Stimulated activated CD4-positive, alpha-beta T cell treated with anti-CD3 and anti-CD28 coated beads, Interleukin-12 subunit alpha, Interleukin-12 subunit beta, amount 100 ng/mL, for 24 hours (primary cell): ENCODE measurements at places on chromosomes 12 and 14.

DNA sequence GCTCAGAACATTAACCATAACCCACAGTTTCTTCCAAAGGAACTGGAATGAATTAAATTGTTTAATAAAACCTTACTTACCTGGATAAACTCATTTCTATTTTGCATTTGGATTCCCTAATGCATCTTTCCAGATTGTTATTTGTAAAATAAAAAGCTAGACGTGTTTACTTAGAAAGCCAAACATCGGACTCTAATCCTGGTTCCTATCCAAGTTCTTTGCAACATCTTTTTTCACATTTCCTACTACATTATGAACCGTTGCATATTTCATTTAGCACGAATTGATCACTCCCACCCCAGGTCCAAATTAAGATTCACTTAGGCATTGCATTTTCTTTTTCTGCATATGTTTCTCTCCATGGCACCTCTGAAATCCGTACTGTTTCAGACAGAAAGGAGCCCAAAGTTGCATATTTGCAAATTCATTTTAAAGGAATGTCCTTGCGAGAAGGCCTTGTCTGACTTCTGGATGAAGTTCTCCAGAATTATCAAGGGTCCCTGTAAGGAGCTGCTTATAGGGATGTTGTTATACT, 164.4 kb upstream of the GSC start:
- no peak for DNase-seq

DNA sequence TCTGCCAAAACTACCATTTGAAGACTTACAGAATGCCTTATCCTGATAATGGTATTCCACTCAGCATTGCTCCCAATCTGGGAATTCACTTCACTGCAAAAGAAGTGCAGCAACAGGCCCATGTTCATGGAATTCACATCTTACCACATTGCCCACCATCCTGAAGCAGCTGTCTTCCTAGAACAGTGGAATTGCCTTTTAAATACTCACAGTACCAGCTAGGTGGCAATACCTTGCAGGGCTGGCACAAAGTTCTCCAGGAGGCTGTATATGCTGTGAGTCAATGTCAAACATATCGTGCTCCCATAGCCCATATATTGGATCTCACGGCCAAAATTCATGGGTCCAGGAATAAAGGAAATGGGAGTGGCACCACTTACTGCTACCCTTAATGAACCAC, 83.8 kb upstream of the PLEKHG7 start:
- DNase-seq, result no peak

DNA sequence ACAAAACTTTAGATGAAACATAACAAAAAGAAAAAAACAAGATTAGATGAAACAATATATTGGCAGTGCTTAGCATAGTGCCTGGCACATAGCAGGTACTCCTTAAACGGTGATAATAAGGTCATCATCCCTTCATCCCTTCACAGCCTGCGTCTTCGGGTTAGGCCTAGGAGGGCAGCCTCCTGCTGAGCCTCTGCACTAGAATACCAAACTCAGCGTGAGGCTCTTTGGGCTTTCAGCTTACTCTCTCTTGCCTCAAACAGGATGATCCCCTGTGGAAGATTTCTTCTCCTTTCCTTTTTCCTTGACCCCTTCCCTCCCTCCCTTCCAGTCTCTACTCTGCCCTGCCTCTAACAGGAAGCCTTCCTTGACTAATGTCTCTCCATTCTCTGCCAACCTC, 14.4 kb upstream of the FIGNL2 start:
- DNase-seq, result no peak

DNA sequence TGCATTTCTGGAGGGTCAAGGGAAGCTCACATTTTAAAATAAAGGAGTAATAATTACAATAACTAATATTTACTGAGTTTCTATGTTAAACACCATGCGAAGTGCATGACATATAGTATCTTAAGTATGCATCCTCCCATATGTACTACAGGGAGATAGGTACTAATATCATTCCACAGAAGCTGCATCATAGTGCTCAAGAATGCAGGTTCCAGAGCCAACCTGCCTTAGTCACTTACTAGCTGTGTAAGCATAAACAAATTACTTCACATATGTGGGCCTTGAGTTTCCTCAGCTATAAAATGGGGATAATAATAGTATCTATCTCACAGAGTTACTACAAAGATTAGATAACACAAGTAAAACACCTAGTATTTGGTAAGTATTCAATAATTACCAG, 18.3 kb downstream of the ARMH4 start:
- no peak for DNase-seq

GRCh38 chr12:65867394-65867793, 43.1 kb downstream of the HMGA2 start:
- no peak for DNase-seq

DNA sequence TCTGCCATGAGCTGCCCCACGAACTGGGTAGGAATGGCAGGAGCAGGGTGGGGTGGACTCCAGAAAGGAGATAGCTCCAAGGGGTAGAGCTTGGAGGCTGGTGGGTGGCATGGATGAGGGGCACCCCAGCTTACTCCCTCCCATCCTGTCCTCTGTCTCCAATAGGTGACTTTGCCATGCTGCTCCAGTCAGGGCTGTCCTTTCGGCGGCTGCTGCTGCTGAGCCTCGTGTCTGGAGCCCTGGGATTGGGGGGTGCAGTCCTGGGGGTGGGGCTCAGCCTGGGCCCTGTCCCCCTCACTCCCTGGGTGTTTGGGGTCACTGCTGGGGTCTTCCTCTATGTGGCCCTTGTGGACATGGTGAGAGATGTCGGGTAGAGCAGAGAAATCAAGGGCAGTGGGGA, 7.1 kb downstream of the SLC39A5 start:
- DNase-seq, result no peak

DNA sequence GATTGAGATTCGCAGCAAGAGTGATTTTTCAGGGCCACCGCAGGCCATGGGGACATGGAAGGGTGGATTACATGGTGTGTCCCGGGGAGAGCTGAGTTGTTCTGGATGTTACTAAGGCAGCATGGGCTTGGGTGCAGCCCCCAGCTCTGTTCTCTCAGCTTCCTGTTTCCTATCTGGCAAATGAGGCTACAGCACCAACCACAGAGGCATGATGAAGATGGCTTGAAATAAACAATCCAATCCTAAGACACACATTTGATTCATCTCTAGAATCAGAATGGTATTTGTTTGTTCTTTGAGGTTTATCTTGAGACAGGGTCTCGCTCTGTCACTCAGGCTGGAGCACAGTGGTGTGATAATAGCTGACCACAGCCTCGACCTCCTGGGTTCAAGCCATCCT, 21.6 kb downstream of the GLTP start:
- no peak for DNase-seq

- no peak for DNase-seq
Observed at GRCh38 chr12:71536279-71536938, 96.8 kb downstream of the LGR5 start.

- no peak for DNase-seq
Observed at GRCh38 chr14:99569725-99570543, 34.1 kb downstream of the CCDC85C start.

DNA sequence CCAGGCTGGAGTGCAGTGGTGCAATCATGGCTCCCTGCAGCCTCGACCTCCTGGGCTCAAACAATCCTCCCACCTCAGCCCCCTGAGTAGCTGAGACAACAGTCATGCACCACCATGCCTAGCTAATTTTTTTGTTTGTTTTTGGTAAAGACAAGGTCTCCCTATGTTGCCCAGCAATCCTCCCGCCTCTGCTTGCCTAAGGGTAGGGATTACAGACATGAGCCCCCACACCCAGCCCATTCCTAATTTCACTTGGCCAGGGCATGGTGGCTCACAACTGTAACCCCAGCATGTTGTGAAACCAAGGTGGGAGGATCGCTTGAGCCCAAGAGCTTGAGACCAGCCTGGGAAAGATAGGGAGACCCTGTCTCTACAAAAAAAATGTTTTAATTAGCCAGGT, 9.1 kb downstream of the DAD1 start:
- no peak for DNase-seq

- peak; percentile 45 for DNase-seq
Observed at GRCh38 chr12:53938326-53939140, at the start of gene HOXC13. HOXC13 (plus strand) TSS chr12:53938831; CDS start chr12:53938907, 76 bp downstream.

- DNase-seq, result no peak
Observed at GRCh38 chr14:68944162-68944561, 34.9 kb downstream of the ACTN1 start.

DNA sequence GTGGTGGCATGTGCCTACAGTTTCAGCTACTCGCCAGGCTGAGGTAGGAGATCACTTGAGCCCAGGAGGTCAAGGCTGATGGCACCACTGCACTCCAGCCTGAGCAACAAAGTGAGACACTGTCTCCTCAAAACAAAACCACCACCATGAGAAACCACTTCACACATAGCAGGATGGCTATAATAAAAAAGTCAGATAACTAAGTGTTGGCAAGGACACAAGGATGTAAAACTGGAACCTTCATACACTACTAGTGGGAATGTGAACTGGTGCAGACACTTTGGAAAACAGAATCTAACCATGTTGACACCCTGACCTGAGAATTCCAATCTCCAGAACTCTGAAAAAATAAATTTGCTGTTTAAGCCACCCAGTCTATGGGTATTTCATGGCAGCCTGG, 67.7 kb downstream of the ACADS start:
- DNase-seq, result no peak

- no peak for DNase-seq
Observed at GRCh38 chr12:126362493-126362892, 1297.3 kb downstream of the AACS start.

GRCh38 chr12:47757840-47758583, 668 bp downstream of the RAPGEF3 start:
- no peak for DNase-seq

GRCh38 chr12:41724216-41724615, 420.5 kb downstream of the GXYLT1 start:
- DNase-seq, result no peak

DNA sequence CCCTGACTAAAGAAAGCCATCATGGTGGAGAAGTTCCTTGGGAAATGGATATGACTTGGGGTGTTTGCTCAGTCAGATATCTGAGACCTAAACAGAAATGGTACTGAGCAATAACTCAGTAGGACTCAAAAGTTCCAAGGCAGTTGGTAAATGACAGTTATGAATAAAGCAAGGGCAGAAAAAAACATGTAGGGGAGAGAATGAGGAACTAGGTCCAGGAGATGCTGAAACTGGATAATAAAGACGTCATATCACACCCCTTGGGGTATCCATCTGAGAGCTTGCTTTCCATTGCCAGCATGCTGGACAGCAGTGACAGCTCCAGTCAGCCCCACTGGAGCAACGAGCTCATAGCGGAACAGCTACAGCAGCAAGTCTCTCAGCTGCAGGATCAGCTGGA, 37.5 kb downstream of the RPGRIP1 start:
- no peak for DNase-seq

DNA sequence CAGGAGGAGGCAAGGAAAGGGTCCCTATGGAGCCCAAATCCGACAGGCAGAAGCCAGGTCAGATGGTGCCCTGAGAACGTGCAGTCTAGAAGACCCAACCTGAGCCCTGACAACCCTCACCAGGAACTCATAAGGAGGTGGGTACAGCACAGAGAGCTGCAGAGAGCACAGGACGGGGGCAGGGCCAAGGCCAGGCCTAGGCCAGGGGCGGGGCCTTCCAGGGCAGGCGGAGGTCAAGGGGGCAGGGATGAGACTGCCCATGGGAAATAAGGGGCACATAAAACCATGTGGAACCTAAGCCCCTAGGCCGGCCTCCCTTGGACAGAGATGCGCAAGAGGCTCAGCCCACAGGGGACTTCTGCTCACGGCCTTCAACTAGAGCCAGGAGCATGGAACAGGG, 45.1 kb downstream of the SSH1 start:
- DNase-seq, result no peak

- DNase-seq, result no peak
Observed at GRCh38 chr12:86290615-86291014, 34.4 kb upstream of the MGAT4C start.

DNA sequence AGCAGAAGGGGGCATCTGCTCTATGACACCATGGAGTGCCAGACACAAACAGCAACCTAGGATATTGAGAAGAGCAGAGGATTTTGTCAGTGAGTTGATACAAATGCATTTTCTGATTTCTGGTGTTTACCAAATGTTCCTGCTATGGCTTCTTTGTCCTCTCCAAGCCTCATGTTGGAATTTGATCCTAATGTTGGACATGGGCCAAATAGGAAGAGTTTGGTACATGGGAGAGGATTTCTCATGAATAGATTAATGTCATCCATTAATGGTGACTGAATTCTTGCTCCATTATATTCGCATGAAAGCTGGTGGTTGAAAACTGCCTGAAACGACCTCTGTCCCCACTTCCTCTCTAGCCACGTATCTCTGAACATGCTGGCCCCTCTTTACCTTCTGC, 1002.2 kb upstream of the FLRT2 start:
- no peak for DNase-seq

- DNase-seq, result no peak
Observed at GRCh38 chr14:88364710-88365413, 20.6 kb upstream of the SPATA7 start.

DNA sequence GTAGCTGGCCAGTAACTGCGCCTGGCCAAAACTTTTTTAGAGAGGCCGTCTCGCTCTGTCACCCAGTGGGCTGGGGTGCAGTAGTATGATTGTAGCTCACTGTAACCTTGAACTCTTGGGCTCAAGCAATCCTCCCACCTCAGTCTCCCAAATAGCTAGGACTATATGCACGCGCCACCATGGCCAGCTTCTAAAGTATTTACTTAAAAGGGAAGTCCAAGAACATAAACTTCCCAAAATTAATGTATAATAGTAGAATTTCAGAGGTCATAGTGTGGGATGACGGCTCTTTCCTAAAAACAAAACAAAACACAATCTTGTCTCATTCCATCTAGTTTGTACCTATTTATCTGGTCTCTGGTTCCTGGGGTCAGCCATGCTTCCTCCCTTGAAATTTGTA, 42.2 kb upstream of the FOS start:
- DNase-seq, result no peak

DNA sequence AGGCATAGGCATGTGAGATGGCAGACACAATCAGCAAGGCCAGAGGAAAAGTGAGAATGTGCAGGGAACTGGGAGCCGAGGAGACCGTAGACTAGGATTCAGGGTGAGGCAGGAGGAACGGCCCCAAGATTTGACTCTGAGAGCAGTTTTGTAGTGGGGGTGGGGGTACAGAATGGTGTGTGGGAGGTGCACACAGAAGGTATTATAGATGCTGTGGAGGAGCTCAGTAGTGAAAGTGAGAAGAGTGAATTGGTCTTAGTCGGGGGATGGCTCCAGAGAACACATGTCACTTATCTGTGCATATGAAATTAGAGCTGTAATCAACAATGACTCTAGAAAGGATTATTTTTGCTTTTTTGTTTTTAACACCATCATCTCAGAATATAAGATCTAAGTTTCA, 11.9 kb downstream of the ZNF664 start:
- no peak for DNase-seq

- DNase-seq, result no peak
Observed at GRCh38 chr12:106747973-106748436, 26.5 kb upstream of the RIC8B start.

DNA sequence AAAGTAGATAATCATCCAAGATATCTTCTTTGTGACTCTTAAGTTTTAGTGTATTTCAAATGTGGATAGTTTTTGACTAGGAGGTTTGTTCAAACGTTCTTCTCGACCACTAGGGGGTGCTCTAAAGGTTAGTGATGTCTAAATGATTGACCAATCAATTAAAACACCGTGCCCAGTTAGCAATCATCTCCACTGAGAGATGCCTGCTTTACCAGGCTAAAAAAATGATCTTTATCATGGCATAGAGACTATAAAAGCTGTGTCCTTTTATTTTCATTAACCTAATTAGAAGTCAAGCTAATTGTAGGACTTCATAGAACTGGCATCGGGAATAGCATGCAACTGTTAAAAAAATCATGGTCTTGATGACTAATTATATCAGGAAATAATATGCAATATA, 153.9 kb downstream of the PRKCH start:
- DNase-seq, result no peak
